Testis (tissue), 5 donors: ENCODE measurements at places on chromosomes 2 and 18.
A peak's percentile ranks its signal among the peaks of the same experiment; 100 is the strongest.

GRCh38 chr2:204850581-204850980 is 305.3 kb downstream of the PARD3B start:
- DNase-seq, result no peak

- no peak for DNase-seq
Observed at GRCh38 chr2:171706152-171706803, 19.0 kb downstream of the DYNC1I2 start.

DNA sequence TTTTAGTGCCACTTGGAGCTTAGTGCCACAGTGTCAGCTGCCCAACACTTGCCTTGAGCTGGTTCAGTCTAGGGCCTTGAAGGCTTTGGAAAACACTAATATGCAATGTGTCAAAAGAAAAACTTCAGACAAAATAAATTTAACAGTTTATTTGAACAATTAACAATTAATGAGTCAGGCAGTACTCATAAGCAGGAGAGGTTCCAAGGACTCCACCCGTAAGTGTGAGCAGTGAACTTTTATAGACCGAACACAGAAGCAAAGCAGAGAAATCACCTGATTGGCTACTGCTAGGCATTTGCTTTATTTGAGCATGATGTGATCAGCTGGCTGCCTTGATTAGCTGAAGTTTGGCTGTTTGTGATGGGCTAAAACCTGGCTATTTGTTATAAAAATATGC is 49.5 kb upstream of the TBC1D8 start:
- no peak for DNase-seq

GRCh38 chr18:47832348-47832747 is 98.1 kb downstream of the SMAD2 start:
- DNase-seq, result no peak

GRCh38 chr2:64422466-64422865 is 31.5 kb upstream of the LGALSL start:
- no peak for DNase-seq

DNA sequence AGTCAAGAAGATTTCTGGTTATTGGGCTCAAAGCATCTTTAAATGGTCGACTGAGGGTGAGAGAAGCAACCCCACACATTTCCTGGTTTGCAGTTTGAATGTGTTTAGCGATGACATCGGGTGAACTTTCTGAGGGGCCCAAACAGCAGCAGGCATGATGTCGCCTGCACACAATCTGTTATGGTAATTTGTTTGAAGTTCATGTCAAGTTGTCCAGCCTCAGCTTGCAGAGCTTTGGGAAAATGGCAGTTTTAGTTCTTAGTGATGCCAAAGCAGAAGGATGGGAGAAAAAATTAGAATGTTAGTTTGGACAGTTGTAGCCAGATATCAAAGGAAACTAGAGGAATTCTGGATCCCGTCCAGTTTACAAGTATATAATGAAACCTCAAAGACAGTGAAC is 284.6 kb downstream of the MBD5 start:
- DNase-seq, result no peak

- DNase-seq, result no peak
Observed at GRCh38 chr2:67311536-67311935, 85.6 kb upstream of the ETAA1 start.

GRCh38 chr2:98822301-98823164 is 91.6 kb upstream of the MGAT4A start:
- peak; percentile 41 for DNase-seq

- DNase-seq, result no peak
Observed at GRCh38 chr18:67318651-67319050, 197.9 kb downstream of the DSEL start.

- DNase-seq, result no peak
Observed at GRCh38 chr2:232398293-232399034, 8.2 kb upstream of the ALPG start.

DNA sequence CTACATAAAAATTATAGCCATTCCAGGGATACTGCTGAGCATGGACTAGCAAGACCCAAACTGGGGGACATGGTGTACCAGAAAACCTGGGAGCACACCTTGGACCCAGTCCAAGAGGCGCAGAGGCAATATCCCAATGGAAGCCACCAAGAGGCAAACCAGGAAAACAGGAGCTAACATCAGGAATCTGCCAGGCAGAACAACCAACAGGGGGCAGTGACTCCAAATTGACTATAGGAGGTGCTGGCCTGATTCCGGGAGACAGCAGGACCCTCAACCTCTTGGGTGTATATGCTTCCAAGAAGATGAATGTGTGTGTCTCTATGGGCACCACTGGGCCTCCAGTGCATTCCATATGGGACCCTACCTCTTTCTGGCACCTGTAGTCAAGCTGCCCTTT is 172.7 kb upstream of the ARL4C start:
- DNase-seq, result peak; percentile 52

- no peak for DNase-seq
Observed at GRCh38 chr2:179965291-179966258, 41.5 kb downstream of the CWC22 start.

GRCh38 chr18:44186001-44186400 is 494.7 kb upstream of the SETBP1 start:
- no peak for DNase-seq

- DNase-seq, result no peak
Observed at GRCh38 chr2:134636714-134637113, 82.1 kb downstream of the TMEM163 start.

- no peak for DNase-seq
Observed at GRCh38 chr2:7933672-7934071, 748.2 kb upstream of the ID2 start.

GRCh38 chr18:55738483-55739114 is 150.6 kb upstream of the TCF4 start:
- no peak for DNase-seq

DNA sequence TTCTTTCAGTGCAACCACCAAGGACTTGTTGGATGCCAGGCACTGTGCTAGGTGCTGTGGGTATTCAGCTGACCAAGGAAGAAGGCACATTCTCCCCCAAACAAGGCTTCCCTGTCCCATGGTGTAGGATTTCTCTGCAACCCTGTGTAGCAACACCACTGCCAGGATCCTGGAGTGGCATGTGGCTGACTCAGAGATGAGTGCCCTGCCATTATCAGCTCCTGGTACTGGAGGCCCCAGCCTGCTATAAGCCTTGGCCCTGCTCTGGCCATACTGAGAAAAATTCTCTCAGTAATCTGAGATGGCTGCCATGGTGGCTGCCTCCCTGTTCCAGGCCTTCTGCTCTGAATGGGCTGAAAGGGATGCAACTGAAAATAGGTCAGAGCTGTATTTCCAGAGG is 4.3 kb downstream of the SMYD5 start:
- DNase-seq, result no peak

DNA sequence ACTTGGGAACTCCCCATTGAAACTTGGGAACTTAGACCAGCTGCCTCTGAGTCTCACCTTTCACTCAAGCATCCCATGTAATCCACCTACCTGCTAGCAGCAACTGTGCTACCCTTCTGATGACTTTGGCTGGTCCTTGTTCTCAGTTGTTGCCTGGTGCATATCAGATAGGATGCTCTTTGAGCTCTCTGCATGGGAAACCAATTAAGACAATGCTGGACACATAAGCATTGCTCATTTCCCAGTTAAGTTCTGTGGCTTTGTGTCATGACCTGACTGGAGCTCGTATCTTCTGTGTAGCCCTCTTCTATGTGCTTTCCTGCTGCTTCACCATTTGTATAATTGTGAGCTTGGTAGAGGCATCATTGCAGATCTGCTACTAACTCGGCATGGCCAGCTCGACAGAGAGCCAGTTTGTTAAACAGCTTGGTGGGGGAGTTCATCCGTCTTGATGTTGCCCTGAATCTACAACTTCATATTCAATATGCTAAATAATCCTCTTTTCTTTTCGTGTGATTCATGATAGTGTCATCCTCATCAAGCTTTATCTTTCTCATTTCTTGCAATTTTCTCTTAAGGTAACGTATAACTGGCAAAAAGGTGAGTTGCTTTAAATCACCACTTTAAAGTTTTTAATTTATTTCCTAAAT is 447.5 kb upstream of the SLC14A2 start:
- DNase-seq, result no peak

GRCh38 chr18:37787452-37787851 is 221.9 kb upstream of the CELF4 start:
- DNase-seq, result no peak

- DNase-seq, result no peak
Observed at GRCh38 chr2:127072396-127072795, 34.6 kb downstream of the BIN1 start.

DNA sequence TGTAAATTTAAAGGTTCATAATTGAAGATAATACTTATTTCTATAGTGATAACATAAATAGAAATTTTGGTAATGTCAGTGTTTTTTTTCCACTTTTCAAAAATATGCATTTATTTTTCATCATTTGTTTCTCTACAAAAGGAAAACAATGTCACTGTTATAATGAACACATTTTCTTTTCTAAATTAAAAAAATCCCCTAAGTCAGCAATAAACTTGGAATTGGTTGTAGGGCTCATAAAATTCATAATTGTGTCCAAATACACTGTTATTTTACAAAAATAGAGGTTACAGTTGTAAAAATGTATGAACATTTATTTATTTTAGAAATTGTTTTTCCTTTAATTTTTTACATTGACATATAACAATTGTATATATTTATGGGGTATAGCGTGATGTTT is 26.4 kb upstream of the SERPINB12 start:
- DNase-seq, result no peak

DNA sequence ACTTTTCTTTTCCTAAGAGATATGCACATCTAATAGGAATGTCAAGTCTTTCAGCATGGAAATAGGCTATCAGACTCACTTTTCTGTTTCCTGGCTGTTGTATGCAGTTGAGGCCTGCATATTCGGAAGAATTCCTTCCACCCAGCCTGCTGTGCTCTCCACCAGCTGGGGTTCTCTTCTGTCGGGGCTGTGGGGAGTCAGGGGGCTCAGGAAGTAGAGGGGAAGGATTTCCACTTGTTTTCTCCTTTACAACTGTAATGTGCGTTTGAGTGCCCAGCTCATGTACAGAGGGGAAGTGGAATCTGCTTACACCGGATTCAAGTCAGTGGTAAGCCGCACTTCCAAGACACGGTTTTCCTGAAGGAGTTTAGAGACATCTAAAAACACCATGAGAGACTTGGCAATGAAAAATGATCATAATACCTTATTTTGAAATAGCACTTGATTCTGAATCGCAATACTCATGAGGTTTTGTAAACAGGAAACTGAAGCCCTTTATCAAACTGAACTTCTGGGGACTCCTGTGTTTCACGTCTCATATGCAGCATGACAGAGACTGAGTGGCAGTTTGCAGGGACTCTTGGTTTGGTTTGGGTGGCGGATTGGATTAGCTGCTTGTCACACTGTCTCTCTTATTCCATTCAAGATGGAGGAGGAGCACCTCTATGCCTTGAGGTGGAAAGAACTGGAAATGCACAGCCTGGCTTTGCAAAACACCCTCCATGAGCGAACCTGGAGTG is 90.4 kb downstream of the MTCL1 start:
- DNase-seq, result no peak

- DNase-seq, result no peak
Observed at GRCh38 chr18:70149616-70150301, 55.7 kb downstream of the RTTN start.

DNA sequence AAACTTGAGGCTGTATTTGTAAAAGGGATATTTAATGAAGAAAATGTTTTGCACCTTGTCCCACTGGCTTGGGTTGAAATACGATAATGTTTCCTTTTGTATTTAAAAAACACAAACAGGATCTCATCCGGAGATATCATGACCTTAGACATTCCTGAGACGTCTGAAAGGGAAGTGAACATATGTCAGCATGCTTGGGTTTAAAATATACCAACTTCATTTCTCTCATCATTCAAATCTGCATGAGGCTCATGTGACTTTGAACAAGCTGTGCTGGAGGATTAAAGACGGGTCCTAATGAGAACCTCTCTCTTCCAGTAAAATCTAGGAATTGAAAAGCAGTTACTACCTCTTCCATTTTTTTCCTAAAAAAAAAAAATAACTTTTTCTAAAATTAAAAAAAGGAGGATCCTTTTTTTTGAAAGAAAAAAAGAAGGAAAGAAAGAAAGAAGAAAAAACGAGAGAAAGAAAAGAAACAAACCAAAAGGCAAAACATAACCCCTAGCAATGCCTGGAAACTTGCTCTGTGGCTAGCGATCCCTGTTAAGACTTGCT is 106.8 kb upstream of the ZFP36L2 start:
- no peak for DNase-seq

- no peak for DNase-seq
Observed at GRCh38 chr2:223586261-223586660, 15.9 kb downstream of the SCG2 start.

DNA sequence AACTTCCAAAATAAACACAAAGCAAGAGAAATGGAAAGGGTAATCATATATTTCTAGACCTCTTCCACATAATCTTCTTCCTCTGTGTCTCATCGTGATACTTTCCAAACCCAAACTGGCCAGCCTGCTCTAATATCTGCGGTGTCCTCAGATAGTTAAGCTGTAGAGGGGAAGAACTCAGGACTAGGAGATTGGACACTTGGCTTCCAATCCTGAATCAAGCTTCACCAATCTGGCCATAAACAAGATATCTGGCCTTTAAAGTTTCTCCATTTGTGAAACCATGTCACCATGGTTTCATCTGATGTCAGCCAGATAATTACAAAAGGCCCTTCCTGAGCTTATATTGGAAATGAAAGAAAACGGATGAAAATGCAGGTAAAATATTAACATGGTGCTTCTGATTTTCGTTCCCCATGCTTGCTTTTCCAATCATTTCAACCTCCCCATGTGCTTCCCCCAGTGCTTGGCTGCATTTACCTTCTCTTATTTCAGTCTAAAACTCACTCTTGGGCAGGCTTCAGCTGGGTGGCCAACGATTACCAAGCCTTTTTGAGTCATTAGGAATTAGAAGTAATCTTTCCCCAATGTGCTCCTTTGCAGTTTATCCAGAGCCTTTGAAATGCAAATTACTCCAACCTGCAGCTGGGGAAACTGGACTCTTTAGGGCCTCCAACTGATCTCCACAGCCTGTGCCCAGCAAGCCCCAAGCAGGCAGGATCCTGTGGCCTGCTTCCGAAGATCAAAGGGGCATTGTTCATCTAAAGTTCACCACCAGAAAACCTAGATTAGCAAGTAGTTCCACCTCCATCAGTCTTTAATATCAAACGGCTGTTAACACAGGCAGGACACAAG is 44.5 kb upstream of the MYCN start:
- DNase-seq, result no peak

DNA sequence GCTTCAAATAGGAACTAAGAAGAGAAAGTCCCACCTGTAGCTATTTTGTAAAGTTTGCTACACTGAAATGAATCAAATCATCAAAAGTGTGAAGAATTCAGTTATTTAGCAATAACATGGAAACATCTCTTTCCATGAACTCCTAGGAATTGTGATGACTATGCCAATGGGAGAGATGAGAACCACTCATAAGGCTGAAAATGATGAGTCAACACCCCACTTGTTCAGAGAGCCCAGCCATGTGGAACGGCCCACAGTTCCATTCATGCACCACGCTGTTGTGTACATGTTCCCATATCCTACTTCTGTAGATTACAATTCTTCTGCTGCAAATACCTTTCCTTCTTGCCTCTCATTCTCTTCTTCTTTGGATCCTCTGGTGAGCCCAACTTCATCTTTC is 645.5 kb upstream of the ID2 start:
- DNase-seq, result no peak

GRCh38 chr2:26298638-26299393 is 47.1 kb upstream of the SELENOI start:
- peak; percentile 46 for DNase-seq
